Choroid plexus epithelial cell (primary cell): ENCODE measurements at places on chromosomes 1 and 21.

DNA sequence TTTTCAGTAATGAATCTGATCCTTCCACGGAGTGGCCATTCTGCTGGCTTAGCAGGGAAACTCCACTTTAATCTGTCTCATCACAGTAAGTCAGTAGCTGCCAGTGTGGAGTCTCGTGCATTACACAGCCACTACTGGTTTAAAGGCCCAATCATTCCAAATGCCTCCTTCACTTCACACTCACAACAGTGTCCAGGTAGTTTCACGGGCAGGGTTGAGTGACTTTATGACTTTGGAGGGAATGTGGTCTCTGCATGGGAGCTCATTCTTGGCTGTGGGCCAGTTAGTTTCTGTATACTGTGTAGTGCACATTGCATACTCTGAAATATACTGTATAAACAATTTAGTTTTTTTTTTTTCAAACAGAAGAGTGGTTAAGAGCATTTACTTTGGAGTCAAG, 34.6 kb upstream of the C1orf87 start:
- peak; percentile 30 for DNase-seq

GRCh38 chr1:207933205-207933800, 22.4 kb upstream of the CD34 start:
- no peak for DNase-seq

GRCh38 chr1:99992760-99993467, 23.1 kb downstream of the SLC35A3 start:
- DNase-seq = peak; percentile 12

GRCh38 chr1:74733604-74734484, 892 bp downstream of the TYW3 start:
- peak; percentile 90 for DNase-seq

GRCh38 chr1:147574401-147574800, 33.1 kb downstream of the BCL9 start:
- no peak for DNase-seq

- DNase-seq = no peak
Measured at GRCh38 chr21:33126569-33126968, 56.6 kb downstream of the OLIG1 start.

GRCh38 chr1:222140206-222140605, 398.3 kb upstream of the DUSP10 start:
- no peak for DNase-seq

- no peak for DNase-seq
Measured at GRCh38 chr1:15020943-15021745, 132.4 kb upstream of the TMEM51 start.

DNA sequence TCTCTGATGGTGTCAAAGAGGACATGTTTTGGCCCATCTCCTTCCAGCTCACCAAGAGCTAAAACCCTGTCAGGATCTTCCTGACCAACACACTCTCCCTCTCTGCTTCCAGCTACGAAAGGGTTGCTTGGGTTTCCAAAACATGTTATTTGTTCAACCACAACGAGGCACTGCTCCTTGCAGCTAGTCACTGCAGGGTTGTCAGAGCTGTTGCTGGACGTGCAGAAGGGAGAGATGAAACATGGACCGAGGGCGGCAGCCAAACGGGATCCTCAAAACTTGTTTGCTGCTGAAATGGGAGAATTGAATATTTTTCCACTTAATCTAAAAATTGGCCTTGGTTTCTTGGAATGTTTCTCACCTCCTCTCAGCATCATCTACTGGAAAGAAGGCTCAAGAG, 12.4 kb downstream of the ZBTB18 start:
- DNase-seq = peak; percentile 18

DNA sequence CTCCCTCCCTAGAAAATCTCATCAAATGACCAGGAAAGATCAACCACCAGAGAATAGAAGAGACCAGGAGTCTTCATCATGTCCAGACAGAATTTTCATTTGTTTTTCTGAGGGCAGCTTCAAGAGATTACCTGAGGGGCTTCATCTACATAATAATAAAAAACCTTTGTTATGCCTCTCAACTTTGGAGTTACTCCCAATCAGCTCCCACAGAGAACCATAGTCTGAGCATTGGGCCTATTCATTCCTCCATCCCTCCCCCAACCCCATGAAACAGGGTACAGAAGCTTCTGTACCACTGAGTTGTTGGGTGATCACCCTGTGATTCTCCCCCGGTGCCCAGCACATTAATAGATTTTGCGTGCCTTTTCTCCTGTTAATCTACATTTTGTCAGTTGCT, 53.3 kb upstream of the PRRC2C start:
- DNase-seq = no peak

DNA sequence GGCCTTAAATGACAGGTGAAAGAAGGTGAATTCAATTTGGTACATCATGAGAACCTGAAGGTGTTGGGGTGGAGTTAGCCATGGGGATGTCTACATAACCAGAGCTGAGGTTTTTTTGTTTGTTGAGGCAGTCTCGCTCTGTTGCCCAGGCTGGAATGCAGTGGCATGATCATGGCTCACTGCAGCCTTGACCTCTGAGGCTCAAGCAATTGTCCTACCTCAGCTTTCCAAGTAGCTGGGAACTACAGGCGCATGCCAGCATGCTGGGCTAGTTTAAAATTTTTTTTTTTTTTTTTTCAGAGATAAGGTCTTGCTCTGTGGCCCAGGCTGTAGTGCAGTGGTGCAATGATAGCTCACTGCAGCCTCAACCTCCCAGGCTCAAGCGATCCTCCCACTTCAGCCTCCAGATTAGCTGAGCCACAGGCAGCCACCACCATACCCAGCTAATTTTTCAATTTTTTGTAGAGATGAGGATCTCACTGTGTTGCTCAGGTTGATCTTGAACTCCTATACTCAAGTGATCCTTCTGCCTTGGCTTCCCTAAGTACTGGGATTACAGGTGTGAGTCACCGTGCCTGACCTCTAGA, 1.9 kb upstream of the MPZ start:
- DNase-seq = no peak

DNA sequence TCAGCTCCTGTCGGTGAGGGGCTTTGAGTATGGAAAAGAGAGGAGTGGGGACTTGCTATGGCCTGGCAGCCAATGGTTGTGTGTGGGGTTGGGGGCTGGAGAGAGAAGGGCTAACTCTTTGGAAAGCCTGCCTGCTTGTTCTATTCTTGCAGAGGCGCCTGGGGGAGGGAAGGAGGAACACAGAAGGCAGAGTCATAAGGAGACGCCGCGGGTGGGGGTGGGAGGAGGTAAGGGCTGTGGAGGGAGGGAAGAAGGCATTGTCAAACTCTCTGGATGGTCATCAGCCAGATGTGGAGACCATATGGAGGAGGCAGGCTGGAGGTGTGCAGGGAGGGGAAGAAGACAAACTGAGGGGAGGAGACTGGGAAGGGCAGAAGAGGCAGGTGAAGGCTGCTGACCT, 70.0 kb downstream of the PLXNA2 start:
- no peak for DNase-seq

DNA sequence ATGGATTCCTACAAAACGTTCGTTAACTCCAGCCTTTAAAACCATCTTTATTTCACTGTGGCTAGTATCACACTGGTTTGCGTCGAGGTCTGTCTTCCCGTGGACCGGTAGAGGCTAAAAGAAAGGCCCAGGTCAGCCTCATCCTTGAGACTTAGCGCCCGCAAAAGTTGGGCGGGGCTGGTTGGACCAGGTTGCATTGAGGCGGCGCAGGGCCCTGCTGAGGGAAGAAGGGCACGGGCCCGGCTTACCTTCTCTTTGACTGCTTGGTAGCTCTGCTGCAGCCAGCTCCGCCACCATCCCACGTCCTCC, 455 bp downstream of the BSDC1 start:
- peak; percentile 51 for DNase-seq

GRCh38 chr1:207440626-207441025, 13.5 kb upstream of the CR2 start:
- no peak for DNase-seq

DNA sequence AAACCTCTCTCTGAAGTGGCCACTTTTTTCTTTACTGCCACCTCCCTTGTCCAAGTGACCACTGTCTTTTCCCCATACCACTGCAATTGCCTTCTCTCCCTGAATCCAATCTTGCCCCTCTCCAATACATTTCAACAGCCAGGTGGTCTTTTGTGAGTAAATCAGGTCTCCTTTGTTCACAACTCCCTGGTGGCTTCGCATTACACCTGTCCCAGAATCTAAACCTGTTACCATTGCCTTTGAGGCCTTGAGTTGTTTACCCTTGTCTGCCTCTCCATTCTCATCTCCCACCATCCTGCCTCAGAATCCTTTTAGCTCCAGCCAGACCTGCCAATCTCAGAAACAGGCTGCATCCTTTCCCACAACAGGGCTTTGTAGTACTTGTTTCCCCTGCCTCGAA, 21.8 kb upstream of the DYNLT5 start:
- no peak for DNase-seq

GRCh38 chr1:24130385-24130784, 12.6 kb downstream of the IL22RA1 start:
- no peak for DNase-seq

DNA sequence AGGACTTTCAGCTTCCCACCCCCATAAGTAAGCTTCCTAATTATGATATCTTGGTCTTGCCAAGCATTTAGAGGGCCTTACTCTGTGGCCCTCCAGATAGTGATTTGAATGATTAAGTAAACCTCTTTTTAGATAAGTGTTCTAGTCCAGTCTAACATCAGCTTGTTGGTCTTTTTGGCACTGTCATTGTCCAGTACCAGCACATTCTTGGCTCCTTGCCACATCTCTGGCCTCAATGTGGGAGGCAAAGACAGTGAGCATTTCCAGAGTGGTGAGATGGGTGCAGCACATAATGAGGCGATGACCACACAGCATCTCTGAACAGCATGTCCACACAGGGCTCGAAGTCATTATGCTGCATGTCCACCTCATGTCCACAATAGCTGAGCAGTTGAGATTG, 6.1 kb downstream of the CAPZA1 start:
- peak; percentile 47 for DNase-seq

DNA sequence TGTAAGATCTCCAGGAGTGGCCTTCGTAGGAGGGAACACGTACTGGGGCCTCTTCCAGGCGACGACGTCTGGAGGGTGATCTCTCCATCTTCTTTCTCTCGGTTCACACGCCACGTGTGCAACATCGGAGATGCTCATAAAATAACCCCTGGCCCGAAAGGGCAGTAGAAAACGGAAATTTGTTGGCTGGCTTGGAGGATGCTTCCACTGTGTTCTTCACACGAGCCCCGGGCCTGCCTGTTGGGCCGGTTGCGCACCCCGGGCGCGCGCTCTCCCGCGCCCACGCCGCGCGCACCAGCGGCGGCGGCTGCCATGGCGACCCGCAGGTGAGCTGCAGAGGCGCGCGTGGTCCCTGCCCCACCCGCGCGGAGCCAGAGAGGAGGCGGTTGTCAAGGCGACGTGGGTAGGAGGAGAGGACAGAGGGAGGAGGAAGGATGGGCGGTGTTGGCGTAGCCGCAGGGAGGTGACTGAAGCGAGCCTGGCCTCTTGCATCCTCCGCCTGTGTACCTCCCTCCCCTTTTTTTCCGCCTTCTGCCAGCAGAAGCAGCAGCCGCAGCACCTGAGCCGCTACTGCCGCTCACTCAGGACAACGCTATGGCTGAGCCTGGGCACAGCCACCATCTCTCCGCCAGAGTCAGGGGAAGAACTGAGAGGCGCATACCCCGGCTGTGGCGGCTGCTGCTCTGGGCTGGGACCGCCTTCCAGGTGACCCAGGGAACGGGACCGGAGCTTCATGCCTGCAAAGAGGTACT, at the start of gene ELAPOR1:
ELAPOR1 (plus strand) TSS at position 526 of the 752 bp plus-strand sequence; CDS start at position 595, 69 bp downstream.
- peak; percentile 31 for DNase-seq

GRCh38 chr1:229271448-229272159, 693 bp downstream of the RAB4A start:
- DNase-seq = peak; percentile 45

DNA sequence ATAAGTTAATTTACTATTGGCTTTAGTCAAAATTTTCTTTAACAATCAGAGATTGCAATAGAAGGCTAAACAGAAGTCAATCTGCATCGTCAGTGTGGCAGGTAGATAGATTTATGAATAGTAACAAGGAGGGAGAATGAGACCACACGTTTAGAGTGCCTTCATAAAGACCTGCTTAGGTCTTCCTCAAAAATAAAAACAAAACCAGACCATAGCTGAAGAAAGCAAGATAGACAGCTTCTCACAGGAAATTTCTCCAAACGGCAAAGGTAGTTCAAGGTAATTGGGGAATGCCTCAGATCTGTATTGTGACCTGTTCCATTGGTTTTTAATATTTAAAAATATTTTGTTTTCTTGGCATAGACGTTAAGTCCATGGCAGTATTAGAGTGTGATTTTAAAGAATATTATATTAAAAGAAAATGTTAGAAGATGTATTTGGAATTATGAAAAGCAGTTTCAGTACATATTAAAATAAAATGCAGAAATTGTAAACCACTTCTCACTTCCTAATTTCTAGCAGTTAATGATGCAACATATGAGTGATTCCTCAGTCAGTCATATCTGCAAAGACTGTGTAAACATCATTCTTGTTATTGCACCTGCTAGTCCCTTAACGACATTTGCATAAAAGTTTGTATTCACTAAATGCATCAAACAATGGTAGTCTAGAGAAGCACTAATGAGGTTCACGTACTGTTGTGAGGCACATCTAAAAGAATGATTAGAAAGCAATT, 278.0 kb downstream of the HLX start:
- DNase-seq = no peak

GRCh38 chr1:1869469-1869868, 21.4 kb downstream of the GNB1 start:
- no peak for DNase-seq

GRCh38 chr1:27523337-27524020, 33.5 kb upstream of the WASF2 start:
- DNase-seq = no peak

- DNase-seq = peak; percentile 26
Measured at GRCh38 chr1:245412306-245412705, 257.5 kb downstream of the KIF26B start.

GRCh38 chr1:17347769-17348592, 24.0 kb upstream of the PADI6 start:
- peak; percentile 44 for DNase-seq

DNA sequence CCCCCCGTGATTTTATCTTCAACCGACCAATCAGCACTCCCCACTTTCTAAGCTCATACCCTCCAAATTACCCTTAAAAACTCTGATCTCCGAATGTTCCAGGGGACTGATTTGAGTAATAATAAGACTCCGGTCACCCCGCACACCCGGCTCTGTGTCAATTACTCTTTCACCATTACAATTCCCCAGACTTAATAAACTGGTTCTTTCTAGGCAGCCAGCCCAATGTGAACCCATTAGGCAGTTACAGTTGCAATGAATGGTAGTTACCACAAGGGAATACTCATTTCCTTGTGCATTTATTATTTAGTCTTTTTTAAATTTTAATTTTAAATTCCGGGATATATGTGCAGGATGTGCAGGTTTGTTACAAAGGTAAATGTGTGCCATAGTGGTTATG, 177.9 kb downstream of the HFM1 start:
- DNase-seq = no peak

DNA sequence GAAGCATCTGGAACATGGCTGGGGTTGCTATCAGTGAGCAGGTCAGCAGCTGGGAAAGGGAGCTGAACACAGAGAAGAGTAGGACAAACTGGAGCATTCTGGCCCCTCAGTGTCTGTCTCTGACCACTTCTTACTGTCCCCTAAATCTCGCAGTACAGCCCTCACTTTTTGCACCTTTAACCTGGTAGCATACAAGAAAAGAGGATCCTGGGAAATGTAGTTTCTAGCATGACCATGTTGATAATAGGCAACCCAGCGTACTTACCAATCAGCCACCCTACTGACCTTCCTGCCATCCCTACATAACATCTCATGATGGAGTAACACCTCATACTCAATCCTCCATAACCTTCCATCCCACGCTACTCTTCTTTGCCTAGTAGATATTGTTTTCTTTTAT, 99.1 kb upstream of the RAVER2 start:
- DNase-seq = no peak

- DNase-seq = no peak
Measured at GRCh38 chr1:153260585-153261280, 1.2 kb downstream of the LORICRIN start.
